Heart right ventricle (tissue), 16 donors: ENCODE measurements at places on chromosomes 3 and 15. TPM values are rescaled to one million over a fixed set of nuclear protein-coding genes. Genes with fewer than 3 reads are reported as not detected.

GRCh38 chr3:52407779-52408178 is 37.1 kb downstream of the SEMA3G start:
- H3K4me1 ChIP-seq: peaks cover 26% of the 10 kb centered on the region
- H3K4me3 ChIP-seq: no peak overlapping the region
- no peak overlapping the region for H3K27ac ChIP-seq
- H3K27me3 ChIP-seq: no peaks in the 10 kb centered on the region
- peaks cover 32% of the 10 kb centered on the region for H3K36me3 ChIP-seq

- no peaks in the 10 kb centered on the region for H3K27me3 ChIP-seq
- H3K27ac ChIP-seq: peak overlapping the region; percentile 91
- peaks cover 87% of the 10 kb centered on the region for H3K4me1 ChIP-seq
- no peak overlapping the region for H3K4me3 ChIP-seq
- DNase-seq: peak; percentile 50
These were observed 55.2 kb upstream of the TRAK1 start for GRCh38 chr3:42035816-42036482.

- H3K27me3 ChIP-seq: no peaks in the 10 kb centered on the region
- peaks cover 17% of the 10 kb centered on the region for H3K4me1 ChIP-seq
- H3K27ac ChIP-seq: peak overlapping the region; percentile 61
- DNase-seq: peak; percentile 59
- no peak overlapping the region for H3K4me3 ChIP-seq
These were observed 856 bp downstream of the TMEM40 start for GRCh38 chr3:12758025-12758781.

Gene SCN5A
- 240 TPM for total RNA-seq

- H3K27ac ChIP-seq: peak overlapping the region; percentile 57
- no peaks in the 10 kb centered on the region for H3K27me3 ChIP-seq
- no peak overlapping the region for H3K4me3 ChIP-seq
- peaks cover 14% of the 10 kb centered on the region for H3K4me1 ChIP-seq
- H3K36me3 ChIP-seq: no peaks in the 10 kb centered on the region
These were observed 124.3 kb downstream of the TIGIT start for GRCh38 chr3:114418107-114418506.

Gene KIF15
- total RNA-seq: 0.82 TPM

Gene NOX5
- not detected for total RNA-seq

DNA sequence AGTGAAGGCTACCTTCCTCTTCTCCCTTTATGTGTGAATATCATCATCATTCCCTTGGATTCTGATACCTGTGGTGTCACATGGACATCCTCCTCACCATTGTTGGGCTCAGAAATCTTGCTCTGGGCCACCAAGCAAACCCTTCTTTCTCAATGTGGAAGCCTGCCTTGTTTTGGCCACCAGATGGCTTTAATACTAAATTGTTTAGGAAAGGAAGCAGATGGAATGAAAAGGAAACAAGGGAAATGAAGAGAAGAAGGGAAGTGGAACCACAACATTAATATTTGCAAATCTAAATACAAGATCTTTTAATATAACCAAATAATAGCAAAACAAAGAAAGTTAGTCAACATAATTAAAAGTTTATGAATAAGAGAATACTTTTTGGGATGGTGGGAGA is 14.0 kb downstream of the FAM227B start:
- no peaks in the 10 kb centered on the region for H3K4me1 ChIP-seq
- H3K27ac ChIP-seq: no peak overlapping the region
- H3K36me3 ChIP-seq: no peaks in the 10 kb centered on the region
- no peaks in the 10 kb centered on the region for H3K27me3 ChIP-seq
- DNase-seq: no peak
- H3K4me3 ChIP-seq: no peak overlapping the region

Gene NEDD4
- total RNA-seq: 9.6 TPM

DNA sequence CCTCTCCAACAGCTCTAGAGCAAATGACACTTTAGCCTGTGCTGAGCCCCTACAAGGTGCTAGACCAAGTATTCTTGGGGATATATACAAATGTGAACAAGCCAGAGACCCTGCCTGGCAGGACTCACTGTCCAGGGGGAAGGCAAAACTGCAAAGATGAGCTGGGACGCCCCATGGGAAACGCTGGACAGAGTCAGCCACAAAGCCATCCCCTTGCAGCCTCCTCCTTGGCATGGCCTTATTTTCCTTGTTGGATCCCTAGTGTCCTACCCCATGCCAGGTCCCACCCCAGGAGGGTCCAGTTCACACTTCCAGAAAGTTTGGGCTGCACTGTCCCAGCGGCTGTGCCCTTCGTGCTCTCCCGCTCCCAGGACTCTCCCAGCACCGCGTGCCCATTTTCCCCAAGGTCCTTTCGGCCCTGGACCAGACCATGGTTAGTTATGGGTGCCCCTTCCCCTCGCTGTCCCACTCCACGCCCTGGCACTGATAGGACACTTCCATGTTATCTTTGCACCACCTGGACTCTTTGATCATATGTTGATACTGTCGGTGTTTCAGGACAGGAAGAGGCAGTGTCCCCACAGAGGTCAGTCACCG is 5.8 kb upstream of the NRROS start:
- peaks cover 11% of the 10 kb centered on the region for H3K27me3 ChIP-seq
- H3K4me3 ChIP-seq: no peak overlapping the region
- DNase-seq: no peak

DNA sequence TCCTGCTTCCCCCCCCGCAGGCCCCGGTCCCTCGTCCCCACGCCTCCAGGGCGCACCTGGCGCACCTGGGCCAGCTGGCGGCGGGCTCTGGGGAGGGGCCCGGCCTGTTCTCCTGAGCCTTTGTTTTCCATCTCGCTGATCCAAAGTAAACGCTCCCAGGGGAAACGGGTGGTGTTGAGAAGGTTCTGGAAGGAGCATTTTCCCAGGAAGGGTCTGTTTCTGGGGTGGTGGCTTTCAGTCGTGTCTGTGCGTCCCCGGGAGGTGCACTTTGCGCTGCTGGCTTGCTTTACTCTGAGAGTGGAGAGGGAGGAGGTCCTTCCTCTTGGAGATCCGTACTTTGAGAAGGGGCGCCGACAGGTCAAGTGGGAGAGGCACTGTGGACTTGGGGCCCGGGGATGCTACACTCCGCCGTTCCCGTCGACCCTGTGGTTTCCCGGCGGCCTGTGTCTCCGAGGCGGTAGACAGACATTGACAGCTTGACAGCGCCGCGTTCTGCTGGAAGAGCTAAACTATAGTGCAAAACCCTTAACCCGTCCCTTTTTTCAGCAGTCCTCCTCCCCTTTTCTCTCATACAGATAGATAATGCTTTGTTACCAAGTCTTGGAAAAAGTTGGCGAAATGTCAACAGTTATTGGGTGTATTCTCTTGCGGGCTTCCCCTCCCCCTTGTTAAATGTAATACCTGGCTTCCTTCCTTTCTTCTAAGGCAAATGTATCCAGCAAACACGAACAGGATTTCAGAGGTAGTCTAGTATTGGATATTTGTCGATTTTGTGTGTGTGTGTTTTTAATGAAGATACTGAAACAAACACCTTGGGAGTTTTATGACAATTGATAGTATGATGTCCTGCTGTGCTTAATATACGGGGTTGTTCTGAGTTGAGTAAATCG is 6.5 kb downstream of the TPM1 start:
- H3K27me3 ChIP-seq: no peaks in the 10 kb centered on the region
- H3K4me3 ChIP-seq: peak overlapping the region; percentile 71
- H3K4me1 ChIP-seq: peaks cover 60% of the 10 kb centered on the region
- H3K27ac ChIP-seq: peak overlapping the region; percentile 93

Gene OTOL1
- total RNA-seq: not detected

DNA sequence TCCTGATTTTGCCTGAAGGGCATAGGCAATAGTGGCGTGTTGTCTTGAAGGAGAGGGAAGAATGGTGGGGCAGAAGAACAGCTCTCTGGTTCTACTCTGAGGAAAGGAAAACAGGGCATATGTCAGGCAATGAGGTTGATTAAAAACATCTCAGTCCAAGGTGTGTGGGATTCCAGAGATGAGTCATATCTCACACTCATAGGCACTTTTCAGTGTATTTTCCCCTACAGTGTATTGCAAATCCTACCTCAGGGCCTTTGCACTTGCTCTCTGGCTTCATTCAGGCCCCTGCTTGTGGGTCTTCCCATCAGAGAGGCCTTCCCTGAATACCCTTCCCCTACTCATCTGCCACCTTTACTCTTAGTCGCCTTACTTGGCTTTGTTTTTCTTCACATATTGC is 107.8 kb downstream of the SLCO3A1 start:
- no peak for DNase-seq
- no peaks in the 10 kb centered on the region for H3K27me3 ChIP-seq
- peak overlapping the region; percentile 77 for H3K27ac ChIP-seq
- peaks cover 46% of the 10 kb centered on the region for H3K4me1 ChIP-seq
- H3K4me3 ChIP-seq: no peak overlapping the region

Gene NLGN1
- total RNA-seq: 18.5 TPM

DNA sequence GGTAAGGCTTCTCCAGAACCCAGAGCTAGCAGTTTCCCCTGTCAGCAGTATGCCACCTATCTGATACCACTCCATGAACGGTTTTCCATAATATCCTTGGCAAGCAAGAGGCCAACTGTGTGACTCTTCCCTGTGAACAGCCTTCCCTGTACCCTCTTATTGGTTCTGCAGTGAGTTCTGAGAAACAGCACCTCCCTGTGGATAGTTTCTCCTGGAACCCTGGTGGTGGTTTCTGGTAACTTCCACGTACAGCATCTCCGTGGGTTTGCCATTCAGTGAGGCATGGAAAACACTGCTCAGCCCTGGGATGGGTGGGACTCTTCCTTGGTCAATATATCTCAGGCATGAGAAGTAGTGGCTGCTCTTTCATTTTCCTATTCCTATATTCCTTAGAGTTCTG is 19.4 kb upstream of the SERPINI2 start:
- no peak overlapping the region for H3K27ac ChIP-seq
- H3K36me3 ChIP-seq: no peaks in the 10 kb centered on the region
- no peak overlapping the region for H3K4me3 ChIP-seq
- no peaks in the 10 kb centered on the region for H3K27me3 ChIP-seq
- no peaks in the 10 kb centered on the region for H3K4me1 ChIP-seq

DNA sequence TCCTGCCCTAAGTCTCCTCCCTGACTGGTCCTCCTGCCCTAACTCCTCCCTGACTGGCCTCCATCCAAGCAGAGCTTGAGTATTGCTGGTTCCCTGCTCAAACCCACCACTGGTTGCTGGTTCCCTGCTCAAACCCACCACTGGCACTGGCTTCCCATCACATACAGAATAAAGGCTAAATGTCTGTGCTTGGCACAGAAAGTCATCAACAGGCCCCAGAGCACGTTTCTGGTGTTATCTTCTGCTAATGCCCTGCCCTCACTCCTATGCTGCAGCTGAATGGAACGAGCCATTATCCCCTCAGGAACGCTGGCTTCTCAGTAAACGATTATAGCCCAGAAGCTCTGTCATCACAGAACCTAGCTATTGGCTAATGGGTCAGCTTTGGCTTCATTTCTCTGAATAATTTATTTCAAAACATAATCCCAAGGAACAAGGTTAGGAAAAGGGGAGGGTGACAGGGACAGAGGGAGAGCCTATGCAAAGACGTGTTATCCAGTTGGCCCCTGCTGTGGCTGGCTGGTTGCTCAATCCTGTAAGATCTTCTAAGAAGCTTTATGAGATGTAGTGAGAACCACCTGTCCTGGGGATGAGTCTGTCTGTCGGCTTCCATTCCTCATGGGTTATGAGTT is 6.3 kb upstream of the MUC20 start:
- no peaks in the 10 kb centered on the region for H3K27me3 ChIP-seq
- no peak for DNase-seq
- peaks cover 27% of the 10 kb centered on the region for H3K36me3 ChIP-seq

DNA sequence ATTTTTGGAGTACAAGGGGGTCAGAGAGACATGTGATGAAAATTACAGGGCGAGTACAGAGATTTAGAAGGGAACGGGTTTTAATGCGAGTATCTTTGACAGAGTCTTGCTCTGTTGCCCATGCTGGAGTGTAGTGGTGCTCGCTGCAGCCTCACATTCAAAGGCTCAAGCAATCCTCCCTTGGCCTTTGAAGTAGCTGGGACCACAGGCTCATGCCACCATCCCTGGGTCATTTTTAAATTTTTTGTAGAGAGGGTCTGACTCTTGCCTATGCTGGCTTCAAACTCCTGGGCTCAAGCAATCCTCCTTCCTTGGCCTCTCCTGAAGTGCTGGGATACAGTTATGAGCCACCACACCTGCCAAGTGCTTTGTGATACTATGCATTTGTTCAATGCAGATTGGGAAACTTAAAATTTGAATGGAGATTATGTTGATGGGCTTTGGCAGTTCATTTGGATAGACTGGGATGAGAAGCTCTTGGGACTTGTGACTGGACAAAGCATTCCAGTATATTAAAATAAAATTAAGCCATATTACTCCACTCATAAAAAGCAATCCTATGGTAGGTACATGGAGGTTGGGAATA is 4.0 kb upstream of the LMLN start:
- H3K4me3 ChIP-seq: no peak overlapping the region
- H3K27ac ChIP-seq: no peak overlapping the region
- peaks cover 47% of the 10 kb centered on the region for H3K4me1 ChIP-seq
- DNase-seq: no peak
- peaks cover 3% of the 10 kb centered on the region for H3K36me3 ChIP-seq
- no peaks in the 10 kb centered on the region for H3K27me3 ChIP-seq

GRCh38 chr15:99333413-99333812 is 82.1 kb downstream of the LRRC28 start:
- peaks cover 5% of the 10 kb centered on the region for H3K36me3 ChIP-seq
- H3K27ac ChIP-seq: no peak overlapping the region
- no peak for DNase-seq
- no peak overlapping the region for H3K4me3 ChIP-seq
- no peaks in the 10 kb centered on the region for H3K27me3 ChIP-seq
